ENCODE measurements at places on chromosomes 12 and 14.

DNA sequence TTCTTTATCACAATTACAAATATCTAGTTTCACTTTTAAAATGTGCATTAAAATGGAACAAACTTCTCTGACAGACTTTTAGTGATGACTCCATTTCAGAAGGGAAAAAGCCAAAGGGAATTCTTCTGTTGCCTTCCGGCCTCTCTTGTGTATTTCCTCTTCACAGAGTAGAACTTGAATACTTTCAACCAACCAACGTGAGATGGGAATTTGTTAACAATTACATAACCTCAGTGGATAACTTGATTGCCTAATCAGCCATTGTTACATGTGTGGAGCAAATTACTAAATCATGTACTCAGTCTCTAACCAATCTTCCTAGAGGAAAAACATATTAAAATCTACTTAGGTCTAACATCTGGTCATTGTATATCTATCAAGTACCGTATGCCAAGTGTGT is 291.1 kb downstream of the SYT1 start:
- DNase-seq: peak; percentile 67

DNA sequence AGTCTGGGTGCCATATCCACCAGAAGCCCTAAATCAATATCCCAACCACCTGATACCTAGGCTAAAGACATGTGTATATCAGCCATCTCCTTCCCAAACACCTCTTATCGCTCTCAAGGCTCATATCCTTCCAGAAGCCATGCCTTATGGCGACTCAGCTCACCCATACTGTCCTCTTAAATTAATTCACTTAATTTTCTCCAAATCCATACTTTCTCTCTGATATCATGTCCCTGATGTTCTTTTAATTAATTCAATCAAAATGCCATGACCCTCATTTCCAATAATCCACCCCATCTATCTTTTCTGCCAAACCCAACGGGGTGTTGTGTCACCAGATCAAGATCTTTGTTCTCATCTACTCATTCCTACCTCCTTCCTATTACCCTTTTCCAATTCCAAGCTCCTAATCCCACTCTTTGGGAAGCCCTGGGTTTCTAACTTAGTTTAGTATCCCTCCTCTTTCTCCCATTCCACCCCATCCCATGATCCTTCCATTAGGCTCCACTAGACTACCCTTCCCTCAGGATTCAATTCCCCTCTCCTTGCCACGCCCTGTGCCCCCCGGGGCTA is 723 bp downstream of the ATF7 start:
- DNase-seq: no peak

DNA sequence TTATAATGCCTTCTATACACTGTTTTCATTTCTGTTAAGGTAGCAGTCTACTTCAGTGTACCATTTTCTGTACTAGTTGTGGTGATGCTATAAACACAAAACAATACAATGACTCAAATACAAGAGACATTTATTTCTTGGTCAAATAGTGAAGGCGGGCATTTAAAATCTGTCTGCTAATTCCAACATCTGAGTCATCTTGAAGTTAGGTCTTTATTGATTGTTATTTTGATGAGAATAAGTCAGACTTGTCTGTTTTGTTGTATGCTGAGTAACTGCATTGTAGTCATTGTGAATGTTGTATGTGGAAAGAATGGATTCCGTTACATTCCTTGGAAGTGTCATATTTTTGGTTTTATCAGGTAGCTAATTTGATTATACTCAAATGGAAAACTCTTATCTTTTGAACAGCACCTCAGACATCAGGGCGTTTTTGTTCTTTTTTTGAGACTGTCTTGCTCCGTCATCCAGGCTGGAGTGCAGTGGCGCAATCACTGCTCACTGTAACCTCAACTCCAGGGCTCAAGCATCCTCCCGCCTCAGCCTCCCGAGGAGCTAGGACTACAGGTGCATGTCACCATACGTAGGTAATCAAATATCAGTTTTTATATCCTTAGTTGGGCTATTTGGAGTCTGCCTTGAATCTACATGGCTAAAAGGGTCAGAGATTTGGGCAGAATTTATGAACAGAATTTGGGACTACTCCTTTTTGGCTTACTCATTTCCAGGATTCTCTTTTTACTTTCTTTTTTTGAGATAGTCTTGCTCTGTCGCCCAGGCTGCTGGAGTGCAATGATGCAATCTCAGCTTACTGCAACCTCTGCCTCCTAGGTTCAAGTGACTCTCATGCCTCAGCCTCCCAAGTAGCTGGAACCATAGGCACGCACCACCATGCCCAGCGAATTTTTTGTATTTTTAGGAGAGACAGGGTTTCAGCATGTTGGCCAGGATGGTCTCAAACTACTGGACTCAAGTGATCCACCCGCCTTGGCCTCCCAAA is 56.8 kb downstream of the PAPLN start:
- no peak for DNase-seq

GRCh38 chr14:97311411-97311810 is 514.2 kb downstream of the VRK1 start:
- DNase-seq: no peak

DNA sequence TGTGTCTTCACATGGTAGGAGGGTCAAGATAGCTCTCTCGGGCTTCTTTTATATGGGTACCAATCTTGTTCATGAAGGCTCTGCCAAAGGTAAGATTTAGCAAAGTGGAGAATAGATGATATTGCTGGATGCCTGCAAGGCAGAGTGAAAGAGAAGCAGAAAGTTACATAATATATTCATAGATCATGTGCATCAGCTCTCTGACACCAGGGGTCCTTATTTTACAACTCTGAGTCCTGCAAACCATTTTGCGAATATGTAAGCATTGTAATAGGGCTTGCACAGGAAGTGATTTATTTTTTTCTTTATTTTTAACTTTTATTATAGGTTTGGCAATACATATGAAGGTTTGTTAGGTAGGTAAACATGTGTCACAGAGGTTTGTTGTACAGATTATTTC is 31.8 kb downstream of the CRADD start:
- no peak for DNase-seq

DNA sequence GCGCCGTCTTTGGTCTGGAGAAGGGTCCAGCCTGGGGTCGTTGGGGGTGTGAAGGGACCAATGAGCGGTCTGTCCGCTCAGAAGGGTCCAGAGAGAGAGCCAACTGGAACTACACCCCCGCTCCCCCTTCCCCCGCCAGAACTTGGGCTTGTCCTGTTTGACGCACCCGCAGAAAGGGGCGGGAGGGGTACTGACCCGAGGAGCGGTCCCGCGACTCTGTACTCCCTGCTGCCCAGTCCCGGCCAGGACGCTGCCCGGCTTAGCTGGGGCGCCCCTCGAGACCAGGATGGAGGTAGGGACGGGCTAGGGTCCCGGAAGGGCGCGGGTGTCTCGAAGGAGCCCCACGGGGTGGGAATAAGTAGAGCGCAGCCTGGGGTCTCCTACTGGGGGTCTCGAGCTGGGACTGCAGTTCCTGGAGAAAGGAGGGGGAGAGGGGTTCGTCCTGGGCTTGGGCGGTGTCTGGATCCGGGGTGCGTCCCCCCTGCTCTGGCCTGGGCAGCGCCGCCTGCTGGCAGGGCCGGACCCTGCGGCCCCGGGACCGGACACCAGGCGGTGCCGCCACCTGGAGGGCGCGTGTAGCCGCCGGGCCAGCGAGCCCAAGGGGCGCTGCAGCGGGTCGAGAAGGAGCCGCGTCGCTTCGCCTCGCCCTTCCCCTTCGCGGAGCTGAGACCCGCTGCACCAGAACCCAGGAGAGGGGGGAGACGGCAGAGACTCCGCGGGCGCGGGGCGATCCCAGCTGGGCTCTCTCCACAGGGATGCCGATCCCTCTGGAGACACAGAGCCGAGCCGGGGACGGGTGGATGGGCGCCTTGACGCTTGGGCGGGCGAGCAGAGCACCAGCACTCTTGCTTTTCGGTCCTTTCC is 3.8 kb upstream of the CACNB3 start:
- peak; percentile 67 for DNase-seq

- no peak for DNase-seq
Measured at GRCh38 chr14:86333493-86333892, 803.5 kb downstream of the FLRT2 start.

Measured in amniotic epithelial cell (primary cell).